ENCODE measurements at places on chromosomes 12 and 14.

- peak; percentile 17 for DNase-seq
These were observed at the start of gene LRRC43 for GRCh38 chr12:122182887-122183587. TSS of gene LRRC43 (plus strand) at chr12:122183123. CDS start at chr12:122183145, 22 bp downstream.

GRCh38 chr14:61108496-61109141 is 127.6 kb downstream of the SLC38A6 start:
- no peak for DNase-seq

GRCh38 chr12:53596920-53597363 is 29.2 kb downstream of the ATF7 start:
- DNase-seq: no peak

GRCh38 chr14:76097547-76097946 is 54.2 kb upstream of the GPATCH2L start:
- no peak for DNase-seq

DNA sequence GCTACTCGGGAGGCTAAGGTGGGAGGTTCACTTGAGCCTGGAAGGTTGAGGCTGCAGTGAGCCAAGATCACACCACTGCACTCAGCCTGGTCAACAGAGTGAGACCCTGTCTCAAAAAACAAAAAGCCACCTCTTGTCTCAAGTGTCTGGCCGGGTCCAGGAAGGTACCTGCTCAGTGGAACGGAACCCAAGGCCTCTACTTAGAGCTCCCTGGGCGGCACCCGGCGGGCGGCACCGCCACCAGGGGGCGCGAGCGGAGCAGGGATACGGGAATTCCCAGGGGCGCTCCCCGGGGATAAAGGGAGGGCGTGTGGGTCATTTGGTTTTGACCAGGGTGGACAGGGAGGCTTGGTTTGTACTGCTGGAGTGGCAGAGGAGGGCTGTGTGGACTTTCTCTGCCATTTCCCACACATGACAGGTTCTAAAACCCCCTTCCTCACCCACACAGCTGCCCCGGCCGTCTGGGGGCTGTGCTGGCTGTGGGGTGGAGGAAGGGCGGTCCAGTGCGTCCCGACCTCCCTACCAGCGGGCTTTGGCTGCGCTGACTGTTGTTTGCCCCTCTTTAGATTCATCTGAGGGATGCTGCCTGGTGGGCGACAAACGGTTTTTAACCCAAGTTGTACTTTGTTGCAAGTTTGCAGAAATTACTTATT is 91.4 kb downstream of the SETD3 start:
- DNase-seq: peak; percentile 10

DNA sequence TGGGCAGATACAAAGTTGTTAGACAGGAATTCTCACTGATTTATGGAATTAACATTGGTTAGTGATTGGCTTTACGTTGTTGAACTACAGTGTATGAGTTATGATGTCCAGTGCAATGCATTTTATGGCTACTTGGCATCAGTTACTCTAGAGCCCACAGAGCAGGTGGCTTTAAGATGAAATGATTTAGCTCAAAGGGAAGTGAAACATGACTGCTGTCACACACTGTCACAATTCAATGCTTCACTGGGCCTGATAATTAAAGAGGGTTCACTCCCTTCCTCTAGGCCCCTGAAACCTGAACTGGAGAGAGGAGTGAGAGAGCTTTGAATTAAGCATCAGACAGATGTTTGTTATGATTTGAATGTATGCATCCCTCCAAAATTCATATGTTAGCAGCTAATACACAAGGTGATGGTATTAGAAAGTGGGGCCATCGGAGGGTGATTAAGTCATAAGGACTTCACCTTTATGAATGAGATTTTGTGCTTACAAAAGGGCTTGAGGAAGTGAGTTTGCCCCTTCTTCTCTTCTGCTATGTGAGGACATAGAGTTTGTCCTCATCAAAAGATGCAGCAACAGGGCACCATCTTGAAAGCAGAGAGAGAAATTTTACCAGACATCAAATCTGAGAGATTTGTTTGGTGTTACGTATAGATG is 175.8 kb upstream of the GRIN2B start:
- DNase-seq: no peak

GRCh38 chr12:121720762-121721161 is 8.2 kb downstream of the TMEM120B start:
- DNase-seq: no peak

- no peak for DNase-seq
These were observed 81.8 kb upstream of the KITLG start for GRCh38 chr12:88662093-88662492.

DNA sequence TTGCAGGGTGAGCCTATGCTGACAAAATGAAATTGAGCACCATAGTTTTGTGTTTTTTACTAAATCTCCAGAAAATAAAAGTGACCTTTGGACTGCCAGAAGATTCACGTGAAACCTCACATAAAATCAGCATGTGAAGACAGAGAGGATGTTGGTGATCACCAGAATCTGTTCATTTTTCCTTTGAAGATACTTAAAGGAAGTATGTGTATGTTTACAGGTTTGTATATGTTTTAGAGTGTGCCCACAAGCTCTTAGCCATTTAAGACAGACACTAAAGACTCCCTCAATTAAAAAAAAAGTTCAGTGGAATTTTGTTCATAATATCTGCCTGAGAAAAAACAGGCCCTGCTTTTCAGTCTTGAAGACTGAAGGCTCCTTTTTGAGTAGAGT is 25.9 kb downstream of the DDX47 start:
- no peak for DNase-seq

DNA sequence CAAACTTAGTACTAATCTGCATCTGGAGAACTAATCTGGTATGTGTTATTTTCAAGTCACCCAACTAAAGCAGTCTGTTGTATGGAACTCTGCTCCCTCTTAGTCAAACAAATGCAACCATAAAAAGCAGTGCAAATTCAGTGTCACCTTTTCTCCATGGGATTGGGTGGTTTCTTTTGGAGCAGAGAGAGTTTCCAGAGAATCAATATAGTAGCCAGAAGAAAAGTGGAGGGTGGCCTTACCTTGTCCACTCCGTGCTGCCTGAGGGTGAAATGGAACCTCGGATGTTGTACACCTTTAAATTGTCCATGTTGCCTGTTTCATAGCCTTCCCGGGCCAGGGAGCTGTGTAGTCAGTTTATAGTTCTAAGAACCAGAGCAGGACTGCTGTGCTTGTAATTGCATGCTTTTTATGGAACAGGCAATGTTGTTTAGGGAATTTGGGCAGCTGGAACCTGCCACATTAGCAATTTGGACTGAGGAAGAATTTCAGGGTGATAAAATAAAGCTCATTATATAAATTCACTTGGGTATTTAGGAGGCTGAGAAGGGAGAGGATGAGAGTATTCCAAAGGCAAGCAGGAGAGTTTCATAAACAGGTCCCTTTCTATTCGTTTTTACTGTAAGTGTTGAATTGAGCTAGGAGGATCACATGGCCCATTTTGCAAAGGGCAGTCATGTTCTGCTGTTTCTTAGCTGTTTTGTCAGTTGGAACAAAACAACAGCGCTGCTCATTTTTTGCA is 60.5 kb downstream of the CRADD start:
- DNase-seq: no peak

- DNase-seq: no peak
These were observed 8.7 kb downstream of the MYRFL start for GRCh38 chr12:69833696-69834095.

GRCh38 chr12:85358715-85359114 is 78.7 kb downstream of the ALX1 start:
- DNase-seq: no peak

DNA sequence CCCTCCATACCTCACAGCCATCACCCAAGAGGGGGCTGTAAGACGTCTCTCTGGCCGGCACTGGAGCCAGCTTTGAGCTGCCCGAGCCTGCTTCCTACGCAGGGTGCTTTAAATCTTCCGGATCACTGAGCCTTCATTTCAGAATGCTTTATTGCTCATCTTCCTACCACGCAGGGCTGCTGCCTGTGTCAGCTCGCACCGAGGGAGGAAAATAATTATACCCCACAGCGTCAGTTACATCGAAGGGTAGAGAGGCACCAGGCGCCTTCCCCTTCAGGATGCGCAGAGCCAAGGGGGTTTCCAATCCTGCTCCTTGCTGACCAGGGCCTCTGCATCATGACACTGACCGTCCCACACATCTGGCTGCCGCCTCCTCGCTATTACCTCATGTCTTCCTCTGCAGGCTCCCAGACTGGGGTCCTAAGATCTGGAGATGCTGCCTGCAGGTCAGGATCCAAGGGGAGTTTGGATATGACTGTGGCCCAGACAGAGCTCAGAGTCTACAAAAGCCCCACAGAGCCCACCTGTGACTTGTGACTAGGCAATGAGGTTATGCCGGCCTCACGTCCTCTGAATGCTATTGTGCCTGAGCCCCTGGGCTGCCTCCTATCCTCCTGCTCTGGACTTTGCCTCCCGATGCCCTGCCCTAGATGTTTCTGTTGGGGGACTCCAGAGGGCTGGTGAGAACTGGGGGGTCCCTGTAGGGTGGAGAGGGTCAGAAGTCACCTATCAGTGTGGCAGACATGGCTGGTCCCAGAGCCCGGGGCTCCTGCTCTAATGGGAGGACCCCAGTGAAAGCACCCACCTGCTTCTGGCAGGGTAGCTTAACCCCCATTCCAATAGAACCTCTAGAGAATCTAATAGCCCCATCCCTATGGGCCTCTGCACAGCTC is 220.3 kb upstream of the RTL1 start:
- no peak for DNase-seq

DNA sequence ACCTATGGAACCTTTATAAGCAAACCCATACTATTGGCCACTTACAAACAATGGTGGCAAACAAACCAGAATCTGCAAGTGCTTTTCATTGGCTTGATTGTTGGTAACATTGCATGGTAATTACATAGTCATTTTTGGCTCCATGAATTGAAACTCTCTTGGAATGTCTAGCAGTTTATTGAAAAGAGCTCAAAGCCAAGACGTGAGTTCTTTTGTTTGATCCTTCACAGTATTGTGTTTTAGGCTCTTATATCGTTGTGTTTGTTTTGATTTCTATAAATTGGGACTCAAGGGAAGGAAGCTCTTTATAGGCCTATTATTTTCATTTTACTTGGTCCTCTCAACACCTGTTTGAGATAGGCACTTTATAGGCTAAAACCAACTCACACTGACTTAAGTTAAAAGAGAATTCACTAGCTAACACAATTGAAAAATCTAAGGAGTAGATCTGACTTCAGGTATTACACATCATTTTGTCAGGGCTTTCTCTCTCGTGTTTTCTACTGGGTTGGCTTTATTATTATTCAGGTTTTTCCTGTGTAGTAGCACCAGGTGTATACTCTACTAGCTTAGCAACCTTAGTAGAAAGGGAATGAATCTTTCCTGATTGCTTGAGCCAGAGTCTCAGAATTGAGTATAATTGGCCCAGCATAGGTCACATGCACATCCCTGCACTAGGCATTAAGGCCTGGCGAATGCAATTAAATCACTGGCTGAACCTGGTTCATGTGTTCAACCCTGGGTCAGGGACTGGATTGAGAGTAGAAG is 341.4 kb downstream of the RAD51B start:
- DNase-seq: no peak

DNA sequence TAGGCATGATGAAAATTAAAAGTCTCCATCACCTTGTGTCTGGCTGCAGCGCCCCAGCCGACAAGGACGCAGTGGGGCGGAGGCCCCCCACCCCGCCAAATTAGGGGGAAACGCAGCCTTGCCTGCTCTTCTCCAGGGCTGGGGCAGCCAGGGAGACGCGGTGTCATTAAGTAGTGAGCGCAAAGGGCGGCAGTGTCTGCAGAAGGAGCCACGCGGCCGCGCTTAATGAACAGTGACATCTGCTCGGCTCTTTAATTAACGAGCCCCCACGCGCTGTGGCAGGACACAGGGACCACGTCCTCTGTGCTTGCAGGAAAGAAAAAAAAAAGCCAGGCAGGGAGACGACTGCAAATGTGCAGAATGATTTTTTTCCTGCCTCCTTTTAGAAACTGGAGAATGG is 93.4 kb upstream of the NCOR2 start:
- no peak for DNase-seq

GRCh38 chr14:22152161-22152870 is 436.7 kb downstream of the DAD1 start:
- no peak for DNase-seq

DNA sequence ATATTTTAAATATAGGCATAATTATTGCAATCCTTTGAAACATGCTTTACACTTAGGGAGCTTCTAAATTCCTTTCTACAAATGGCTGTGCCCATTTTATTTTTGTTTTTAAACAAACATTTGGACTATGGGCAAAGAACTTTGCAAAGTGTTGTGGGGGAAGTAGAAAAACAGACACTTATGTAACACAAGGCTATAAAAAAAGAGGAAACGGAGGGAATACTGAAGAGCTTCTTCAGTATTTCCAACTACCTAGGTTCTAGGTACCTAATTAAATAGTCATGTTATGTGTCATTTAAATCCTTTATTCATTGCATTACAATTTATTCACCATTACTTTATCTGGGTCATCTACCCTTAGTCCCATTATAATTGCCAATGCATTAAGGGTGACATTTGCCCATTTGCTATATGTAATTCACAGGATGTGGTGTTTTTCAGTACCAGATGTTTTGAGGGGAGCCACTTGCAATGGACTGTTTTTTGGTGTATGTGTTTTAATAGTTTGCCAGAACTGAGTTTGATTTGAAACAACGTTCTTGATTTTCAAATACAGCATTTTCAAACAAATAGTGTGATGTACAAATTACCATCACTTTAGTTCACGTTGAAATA is 1.5 kb upstream of the MSRB3 start:
- no peak for DNase-seq

GRCh38 chr12:3252450-3252891 is 175.3 kb downstream of the TSPAN9 start:
- no peak for DNase-seq

- no peak for DNase-seq
These were observed 17.2 kb downstream of the RILPL1 start for GRCh38 chr12:123516216-123516780.

DNA sequence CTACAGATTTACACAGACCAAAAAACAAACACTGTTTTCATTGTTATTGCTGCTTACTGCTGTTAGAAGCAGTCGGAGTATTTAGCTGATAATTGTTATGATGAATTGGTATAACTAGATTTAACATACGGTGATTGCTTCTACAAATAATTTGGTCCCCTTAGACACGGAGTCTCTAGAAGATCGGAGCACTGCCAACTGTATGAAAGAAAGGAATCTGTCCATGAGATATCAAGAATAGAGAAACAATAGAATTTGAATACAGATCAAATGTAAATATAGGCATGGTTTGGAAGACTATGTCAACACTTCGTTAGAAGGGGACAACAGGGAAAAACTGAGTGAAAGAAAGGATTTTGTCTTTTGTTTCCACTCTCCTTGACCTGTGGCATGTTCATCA is 110.9 kb downstream of the PPP2R5E start:
- no peak for DNase-seq

DNA sequence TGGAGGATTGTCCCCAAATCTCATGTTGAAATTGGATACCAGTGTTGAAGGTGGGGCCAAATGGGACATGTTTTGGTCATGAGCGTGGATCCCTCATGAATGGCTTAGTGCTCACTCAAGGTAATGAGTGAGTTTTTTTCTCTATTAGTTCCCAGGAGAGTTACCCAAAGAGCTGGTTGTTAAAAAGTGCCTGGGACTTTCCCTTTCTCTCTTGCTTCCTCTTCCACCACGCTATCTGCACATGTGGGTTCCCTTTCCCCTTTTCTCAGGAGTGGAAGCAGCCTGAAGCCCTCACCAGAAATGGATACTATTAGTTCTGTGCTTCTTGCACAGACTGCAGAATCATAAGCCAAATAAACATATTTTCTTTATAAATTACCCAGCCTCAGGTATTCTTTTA is 465.4 kb downstream of the FSCB start:
- no peak for DNase-seq
